Stimulated activated CD4-positive, alpha-beta T cell treated with anti-CD3 and anti-CD28 coated beads, Interleukin-4, amount 100 ng/mL, for 24 hours (primary cell): ENCODE measurements at places on chromosomes 11 and 22.

DNA sequence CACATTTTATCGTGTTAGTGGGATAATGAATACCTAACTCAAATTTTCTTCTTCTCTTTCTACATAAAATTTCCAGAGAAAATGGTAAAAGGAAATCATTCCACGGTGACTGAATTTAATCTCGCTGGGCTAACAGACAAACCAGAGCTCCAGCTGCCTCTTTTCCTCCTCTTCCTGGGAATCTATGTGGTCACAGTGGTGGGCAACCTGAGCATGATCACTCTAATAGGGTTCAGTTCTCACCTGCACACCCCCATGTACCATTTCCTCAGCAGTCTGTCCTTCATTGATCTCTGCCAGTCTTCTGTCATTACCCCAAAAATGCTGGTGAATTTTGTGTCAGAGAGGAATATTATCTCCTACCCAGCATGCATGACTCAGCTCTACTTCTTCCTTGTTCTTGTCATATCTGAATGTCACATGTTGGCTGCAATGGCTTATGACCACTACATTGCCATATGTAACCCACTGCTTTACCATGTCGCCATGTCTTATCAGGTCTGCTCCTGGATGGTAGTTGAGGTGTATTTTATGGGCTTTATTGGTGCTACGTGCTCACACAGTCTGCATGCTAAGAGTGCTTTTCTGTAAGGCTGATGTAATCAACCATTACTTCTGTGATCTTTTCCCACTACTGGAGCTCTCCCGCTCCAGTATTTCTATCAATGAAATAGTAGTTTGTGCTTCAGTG is 24.1 kb downstream of the OR10D3 start:
- DNase-seq = no peak

DNA sequence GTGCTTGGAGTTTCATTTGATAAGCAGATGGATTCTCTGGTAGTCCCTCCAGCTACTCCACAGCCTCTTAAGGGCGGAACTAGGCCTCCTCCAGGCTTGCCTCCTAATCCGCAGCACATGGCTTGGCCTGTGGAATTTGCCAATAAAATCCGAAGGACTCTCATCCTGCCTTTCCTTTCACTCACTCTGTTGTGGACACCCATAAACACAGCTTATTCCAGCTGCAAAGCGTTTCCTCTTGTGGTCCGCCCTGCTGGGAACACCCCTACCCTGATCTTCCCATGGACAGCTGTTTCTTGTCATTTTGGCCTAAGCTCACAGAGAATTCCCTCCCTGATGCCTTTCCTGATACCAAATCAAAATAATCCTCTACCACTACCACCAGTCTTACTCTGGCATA is 546.2 kb downstream of the NTM start:
- no peak for DNase-seq

- DNase-seq = no peak
These were observed 18.5 kb downstream of the TRIM5 start for GRCh38 chr11:5666402-5666793.

DNA sequence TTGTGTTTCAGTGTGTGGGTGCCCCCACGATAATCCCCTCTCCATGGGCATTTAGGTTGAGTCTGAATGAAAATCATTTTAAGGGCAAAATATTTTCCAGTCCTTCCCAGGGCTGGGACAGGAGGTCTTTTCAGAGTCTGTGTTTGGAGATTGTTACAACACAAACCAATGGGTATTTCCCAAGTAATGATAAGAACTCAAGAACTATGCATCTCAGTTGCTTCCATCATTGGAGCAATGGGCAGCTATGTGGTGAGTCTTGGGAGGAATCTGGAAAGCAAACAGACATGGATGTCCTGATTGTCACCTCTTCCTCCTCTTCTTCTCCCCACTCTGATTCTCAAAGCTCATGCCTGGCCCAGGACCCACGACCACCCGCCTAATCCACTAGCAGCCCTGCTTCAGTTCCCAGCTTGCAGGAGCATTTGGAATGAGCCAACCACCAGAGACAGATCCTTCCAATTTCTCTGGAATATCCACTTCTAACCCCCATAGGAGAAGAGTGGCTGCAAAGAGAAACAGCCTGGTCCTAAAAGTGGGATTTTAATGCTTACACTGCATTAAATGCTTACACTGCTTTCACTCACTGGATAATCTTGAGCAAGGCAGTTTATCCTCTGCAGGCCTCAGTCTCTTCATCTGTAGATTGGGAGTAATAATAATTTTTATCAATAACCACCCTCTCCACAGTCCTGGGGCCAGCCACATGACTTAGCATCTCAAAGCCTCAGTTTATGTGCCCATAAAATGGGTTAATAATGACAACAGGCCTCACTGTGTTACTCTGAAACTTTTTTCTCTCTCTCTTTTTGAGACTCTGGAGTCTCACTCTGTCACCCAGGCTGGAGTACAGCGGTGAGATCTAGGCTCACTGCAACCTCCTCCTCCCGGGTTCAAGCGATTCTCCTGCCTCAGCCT is 404.3 kb downstream of the MN1 start:
- DNase-seq = no peak

DNA sequence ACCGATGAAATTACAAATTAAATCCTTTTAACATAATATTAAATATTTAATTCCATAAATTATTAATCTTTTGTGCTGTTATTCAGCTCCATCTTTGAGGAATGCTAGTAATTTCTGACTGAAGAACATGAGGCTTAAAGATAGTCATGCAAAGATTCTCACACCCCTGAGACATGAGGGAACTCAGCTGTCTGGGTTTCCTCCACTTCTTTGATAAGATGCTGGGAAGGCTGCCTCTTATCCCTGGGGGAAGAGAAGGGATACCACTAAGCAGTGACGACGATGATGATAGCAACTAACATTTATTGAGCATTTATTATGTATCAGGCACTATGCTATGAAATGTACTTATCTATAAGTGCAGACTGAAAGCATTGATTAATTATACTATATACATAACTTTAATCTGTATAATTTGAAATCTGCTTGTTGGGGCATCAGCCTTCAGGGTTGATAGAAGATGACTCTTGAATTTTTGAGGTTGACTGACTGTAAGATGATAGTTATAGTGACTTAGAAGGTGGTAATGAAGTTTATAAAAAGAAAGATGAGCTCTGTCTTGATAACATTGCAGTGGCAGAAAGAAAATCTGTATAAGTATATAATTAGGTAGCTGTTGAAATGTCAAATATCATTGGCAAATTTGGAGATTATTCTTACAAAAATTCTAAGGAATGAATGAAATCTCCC is 78.4 kb downstream of the SIK2 start:
- DNase-seq = no peak

GRCh38 chr22:32904044-32904443 is 102.5 kb downstream of the TIMP3 start:
- no peak for DNase-seq

- DNase-seq = no peak
These were observed 10.6 kb downstream of the SLC5A4 start for GRCh38 chr22:32244547-32244946.

- no peak for DNase-seq
These were observed 18.5 kb downstream of the MYBPC3 start for GRCh38 chr11:47333886-47334443.

DNA sequence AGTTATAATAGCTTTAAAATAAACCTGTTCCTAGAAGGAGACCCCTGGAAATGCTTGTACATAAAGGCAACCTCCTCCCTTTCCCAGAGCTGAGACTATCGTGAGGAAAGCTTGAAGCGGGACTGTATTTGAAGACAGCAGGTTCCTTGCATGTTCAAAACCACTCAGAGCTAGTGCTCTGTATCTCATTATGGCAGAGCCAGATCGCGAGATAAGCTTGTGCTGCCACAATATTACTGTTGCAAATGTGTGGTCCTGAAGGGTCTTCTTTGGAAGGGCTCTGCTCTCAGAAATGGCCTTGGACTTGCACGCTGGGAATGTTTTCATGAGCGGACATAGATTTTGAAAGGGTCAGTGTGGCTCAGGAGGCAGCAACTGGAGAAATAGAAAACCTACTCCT is 168.2 kb downstream of the KIRREL3 start:
- DNase-seq = no peak

DNA sequence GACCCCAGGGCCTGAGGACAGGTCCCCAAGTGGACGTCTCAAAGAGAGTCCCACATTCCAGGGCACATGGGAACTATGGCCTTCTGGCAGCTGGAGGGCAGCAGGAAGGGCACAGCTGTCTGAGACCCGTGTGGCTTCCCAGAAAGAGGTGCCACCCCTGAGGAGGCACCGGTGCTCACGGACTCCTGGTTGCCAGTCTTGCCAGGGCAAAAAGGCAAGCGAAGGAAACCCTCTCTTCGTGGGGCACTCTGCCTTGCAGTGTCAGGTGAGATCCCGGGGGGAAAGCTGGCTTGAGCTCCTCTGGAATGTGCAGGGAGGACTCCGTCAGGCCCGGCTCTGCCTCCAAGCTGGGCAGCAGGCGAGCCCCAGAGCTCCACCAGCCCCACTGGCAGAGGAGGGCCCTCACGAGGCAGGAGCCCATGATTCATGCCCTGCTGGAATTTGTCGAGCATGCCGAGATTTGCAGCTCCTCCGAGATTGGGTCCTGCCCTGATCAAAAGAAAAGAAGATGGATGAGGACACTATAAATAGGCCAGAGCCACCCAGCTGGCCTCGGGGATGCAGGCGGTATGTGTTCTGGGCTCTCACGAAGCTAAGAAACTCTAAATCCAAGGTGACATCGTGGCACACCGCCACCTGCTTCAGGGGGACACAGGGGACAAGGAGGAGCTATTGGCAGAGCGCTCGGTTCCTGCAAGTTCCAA is 9.9 kb upstream of the CELSR1 start:
- no peak for DNase-seq

GRCh38 chr11:118878163-118878563 is 5.5 kb upstream of the CXCR5 start:
- no peak for DNase-seq

GRCh38 chr11:68354148-68354872 is 41.9 kb downstream of the LRP5 start:
- DNase-seq = no peak

DNA sequence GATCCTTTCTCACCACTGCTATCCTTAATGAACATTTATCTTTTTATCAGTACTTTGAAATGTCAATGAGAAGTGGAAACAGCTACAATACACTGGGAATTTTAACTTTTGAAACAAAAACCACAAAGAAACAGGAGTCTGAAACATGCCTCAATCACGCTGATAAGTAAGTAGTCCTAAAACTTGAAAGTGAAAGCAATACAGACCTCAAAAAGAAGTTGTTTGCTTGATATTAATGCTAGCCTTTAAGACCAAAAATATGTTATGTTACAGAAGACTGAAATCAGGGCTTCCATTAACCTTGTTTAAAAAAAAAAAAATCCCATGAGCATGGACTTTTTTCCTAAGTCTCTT is 21.3 kb downstream of the PHF21A start:
- no peak for DNase-seq

- peak; percentile 68 for DNase-seq
These were observed 4.9 kb downstream of the STIM1 start for GRCh38 chr11:3860375-3860774.

DNA sequence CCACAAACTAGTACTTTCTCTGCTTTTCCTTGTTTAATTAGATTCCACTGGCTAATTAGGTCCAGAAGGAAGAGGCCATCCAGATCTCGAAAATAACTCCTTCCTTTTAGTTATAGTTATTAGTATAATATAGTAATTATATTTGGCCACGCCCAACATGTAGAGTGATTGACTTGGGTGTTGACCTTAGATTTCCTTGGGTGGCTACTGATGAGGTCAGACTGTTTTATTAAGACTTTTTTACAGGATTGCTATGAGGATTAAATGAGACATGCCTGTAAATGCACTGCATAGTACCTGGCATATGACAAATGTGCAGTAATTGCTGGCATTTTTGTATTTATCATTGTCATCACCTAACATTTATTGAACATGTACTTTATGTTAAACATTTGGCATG is 26.9 kb downstream of the STX3 start:
- DNase-seq = no peak

GRCh38 chr22:23856721-23857605 is 712 bp upstream of the SLC2A11 start:
- no peak for DNase-seq

GRCh38 chr11:65277631-65278277 is 16.0 kb downstream of the POLA2 start:
- no peak for DNase-seq

GRCh38 chr11:122093731-122094275 is 22.2 kb downstream of the BLID start:
- no peak for DNase-seq

DNA sequence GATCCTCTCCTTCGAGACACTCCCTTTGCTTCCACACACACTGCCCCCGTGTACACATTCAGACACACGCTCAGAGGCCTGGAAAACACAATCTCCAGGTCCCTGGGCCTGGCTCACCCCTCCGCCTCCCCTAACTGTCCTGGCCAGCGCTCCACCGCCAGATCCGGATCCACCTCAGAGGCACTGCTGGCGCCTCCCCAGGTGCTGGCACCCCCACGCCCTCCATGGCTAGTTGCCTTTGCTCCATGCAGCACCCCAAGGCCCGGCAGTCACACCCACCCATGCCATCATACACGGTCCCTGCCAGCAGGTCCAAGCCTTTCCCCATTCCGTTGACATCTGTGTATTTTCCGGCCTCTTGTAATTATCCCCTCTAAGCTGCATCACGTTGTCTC is 11.1 kb downstream of the SPTBN2 start:
- DNase-seq = no peak

GRCh38 chr11:116792869-116793771 is 1.4 kb upstream of the APOA5 start:
- DNase-seq = no peak

GRCh38 chr11:23502826-23503225 is 642.6 kb upstream of the CCDC179 start:
- no peak for DNase-seq

- no peak for DNase-seq
These were observed 1.5 kb downstream of the FXYD6 start for GRCh38 chr11:117874910-117875381.

GRCh38 chr22:47367993-47368945 is 605.8 kb downstream of the TBC1D22A start:
- no peak for DNase-seq

DNA sequence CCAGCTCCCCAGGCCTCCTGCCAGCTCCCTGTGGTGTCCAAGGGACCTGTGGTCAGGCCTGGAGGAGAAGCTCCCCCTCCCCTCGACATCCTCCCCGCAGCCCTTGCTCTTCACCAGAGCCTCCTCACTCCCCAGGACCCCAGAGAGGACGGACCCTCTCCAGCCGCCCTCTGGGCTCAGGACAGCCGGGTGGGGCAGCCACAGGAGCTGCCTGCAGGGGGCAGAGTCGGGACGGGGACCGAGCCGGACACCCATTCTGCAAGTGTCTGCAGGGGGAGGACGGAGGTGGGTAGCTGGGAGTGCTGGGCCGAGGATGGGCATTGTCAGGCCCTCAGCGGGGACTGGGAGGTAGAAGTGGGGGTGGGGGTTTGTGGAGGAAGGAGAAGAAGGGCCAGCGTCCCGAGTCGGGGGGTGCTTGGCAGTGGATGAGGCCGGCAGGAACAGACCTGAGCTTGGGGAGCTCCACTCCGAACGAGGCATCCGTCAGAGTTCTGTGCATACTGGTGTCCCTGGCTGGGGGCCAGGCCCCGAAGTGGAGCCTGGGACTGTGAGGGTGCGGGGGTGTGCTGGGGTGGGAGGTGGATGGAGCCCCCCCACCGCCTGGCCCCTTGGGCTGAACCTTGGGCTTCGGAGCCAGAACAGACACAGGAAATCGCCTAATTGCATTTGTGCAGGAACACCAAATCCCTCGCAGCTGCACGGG is 15.2 kb downstream of the PRR33 start:
- no peak for DNase-seq

GRCh38 chr11:119721129-119722120 is 7.6 kb downstream of the NECTIN1 start:
- no peak for DNase-seq
